ENCODE measurements at places on chromosomes 7 and 10. TPM values are rescaled to one million over a fixed set of nuclear protein-coding genes. Genes with fewer than 3 reads are reported as not detected.

GALNT11 gene
- total RNA-seq: 44.5 TPM

OR6B1 gene
- total RNA-seq: not detected

DNA sequence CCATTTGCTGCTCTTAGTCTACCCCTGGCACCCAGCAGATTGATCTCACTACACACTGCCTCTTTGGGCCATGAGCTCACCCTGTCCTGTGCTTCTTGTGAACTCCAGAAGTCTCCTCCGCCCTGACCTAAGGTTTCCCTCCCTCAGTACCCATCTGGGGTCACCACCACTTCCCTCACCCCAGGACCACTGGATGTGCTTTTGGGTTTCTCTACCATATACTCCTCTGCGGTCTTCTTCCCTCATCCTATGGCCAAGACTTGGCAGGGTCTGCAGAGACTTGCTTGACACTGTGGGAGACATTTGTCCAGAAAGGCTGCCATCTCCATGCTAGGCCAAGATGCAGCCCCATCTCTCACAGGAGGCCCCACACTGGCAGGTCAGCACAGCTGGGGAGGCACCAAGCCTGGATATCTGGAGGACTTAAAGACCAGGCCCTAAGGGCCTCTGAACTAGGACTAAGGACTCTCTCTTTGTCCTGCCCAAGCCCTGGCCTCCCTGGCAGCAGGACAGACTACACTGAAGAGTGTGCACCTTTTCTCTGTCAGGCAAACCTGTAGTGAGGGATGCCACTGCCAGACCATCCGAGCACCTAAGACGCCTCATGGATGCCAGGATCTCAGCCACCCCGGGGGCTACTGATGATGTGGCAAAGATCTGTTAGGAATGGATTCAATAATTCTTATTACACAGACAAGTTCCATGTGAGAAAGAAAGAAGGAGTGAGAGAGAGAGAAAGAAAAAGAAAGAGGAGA is 134.6 kb downstream of the ZNF467 start:
- no peak for DNase-seq

CCDC172 gene
- not detected for total RNA-seq

DNA sequence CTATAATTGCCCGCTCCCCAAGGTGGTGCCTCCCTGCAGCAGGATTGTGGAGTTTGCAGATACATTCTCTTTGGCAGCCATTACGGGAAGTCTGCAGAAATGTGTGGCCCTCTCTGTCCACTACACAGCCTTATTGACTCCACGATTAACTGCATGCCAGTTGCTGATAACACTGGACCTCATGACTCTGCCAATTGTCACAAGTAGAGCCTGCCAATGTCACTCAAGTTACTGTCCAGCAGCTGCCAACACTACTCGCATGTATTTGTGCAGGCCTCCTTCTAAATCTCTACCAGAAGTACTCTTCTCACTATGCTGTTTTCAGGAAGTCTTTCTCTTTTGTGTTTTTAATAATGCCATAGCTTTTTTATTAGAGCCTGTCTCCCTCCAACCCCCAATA is 128.8 kb downstream of the PPP1R3A start:
- no peak for DNase-seq

GRCh38 chr10:5927306-5927705 is 37.3 kb downstream of the FBH1 start:
- DNase-seq: no peak

- DNase-seq: no peak
These were observed 21.6 kb upstream of the LHFPL3 start for GRCh38 chr7:104306793-104307192.

GRCh38 chr7:143375298-143376034 is 5.7 kb upstream of the ZYX start:
- peak; percentile 35 for DNase-seq

DNA sequence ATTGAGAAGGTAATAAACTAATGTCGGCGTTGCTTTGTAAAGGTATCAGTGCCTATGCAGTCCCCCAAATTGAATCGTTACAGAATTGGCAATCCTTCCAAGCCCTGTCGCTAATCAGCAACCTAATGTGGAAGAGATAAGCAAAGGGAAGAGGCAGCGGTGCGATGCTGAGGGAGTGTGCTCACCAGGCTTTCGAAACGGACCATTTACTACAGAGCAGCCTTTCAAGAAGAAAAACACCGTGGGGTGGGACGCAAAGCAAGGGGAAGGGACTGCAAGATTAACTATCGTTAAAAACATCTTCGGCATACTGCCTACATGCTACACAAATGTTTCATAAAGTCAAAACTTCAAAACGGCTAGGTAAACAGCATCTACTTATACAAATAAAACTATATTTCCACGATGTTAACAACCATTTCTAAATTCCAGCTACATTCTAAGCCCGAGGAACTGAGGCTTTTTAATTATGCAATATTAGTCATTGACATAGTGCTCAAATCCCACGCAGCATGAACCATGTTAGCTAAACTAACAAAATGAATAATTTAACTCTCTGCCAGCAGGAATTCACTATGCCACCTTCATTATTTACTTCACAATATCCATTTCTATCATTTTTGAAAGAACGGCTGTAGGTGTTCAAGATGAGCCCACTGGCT is 85.2 kb downstream of the CHCHD3 start:
- no peak for DNase-seq

DNA sequence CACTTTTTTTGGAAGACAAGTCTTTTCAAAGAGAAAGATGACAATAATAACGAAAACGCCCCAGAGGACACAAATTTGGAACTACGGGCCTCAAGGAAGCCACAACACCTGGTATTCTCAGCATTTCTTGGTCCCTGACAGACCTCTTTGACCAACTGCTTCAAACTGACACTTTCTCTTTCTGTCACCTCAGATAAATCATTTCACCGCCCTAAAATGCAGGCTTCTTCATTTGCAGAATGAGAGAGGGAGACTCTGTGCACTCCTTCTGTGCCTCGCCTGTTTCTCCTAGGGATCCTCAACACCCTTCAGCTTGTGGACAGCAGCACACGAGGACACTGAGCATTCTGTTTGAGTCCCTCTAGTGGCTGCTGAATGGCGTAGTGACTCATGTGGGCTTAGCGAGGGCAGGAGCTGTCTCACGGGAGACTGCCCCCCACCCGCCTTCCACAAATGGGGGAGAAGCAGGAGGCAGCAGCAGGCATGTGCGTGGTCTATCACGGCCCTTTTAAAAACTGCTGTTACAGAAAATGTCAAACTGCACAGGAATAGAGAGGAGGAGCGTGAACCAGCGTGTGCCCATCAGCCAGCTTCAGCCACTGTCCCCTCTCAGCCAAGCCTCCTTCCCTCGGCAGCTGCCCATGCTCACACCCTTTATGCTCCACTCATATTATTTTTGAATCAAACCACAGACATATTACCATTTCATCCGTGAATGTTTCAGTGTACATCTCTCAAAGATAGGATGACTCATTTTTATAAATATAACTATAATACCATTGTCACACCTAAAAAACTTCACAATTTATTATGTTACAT is 41.4 kb downstream of the GSDME start:
- DNase-seq: no peak

KCNMA1 gene
- total RNA-seq: not detected

- no peak for DNase-seq
These were observed 1213.1 kb downstream of the DNAJB9 start for GRCh38 chr7:109782806-109783205.

DNA sequence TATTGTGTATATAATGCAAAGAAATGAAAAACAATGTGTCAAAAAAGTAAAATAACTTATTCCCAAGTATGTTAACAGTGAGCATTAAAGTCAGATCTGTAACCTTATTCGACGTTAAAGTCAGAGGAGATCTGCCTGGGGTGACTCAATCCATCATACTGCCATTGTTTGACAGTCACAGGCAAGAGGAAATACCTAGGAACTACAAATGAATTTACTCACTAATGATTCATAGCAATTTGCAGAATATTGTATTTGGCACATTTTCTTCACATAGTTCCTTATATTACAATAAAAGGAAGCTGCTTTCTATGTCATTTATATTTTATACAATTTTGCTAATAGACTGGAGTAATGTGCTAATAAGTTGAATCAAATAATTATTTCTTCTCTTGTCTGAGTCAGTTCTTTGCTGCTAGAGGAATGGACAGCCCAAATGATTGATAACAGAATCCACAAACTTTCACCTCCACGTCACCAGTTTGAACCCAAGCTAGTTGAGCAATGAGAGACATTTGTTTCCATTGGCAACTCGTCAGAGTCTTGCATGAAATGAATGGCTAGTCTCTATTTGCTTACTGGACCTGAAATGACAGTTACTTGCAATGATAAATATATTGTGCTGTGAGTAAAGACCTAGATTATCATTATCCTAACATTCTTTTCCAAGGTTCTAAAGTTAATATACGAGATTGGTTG is 48.5 kb upstream of the TMEM106B start:
- DNase-seq: no peak

OSBPL3 gene
- total RNA-seq: 13.8 TPM

DNA sequence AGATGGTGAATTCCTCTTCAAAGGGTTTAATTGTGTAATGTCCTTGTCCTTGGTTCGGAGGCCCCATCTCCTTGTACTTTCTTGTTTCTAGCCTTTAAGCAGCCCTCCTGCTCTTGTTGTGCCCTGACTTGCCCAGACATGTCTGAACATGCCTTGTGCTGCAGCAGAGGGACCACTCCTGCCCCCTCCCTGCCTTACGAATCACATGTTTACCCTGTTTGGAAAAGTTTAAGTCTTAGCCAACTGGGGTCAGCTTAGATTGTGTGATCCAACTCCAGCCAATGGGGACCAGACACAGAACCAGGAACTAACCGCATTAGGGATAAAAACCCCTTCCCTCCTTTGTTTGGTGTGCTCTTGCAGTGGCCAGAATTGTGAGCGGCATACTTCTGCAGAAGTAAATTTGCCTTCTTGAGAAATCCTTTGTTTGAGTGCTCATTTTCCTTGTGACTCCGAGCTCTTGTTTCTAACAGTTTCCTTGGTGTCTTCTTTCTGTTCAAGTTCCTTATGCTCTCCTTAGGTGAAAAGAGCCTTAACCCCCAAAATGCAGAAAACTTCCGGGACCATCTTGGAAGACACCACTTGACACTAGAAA is 29.4 kb downstream of the CLRN3 start:
- no peak for DNase-seq

RBM20 gene
- total RNA-seq: 1.3 TPM

- no peak for DNase-seq
These were observed 176.8 kb downstream of the KIAA1217 start for GRCh38 chr10:24385776-24386175.

- DNase-seq: no peak
These were observed 52.2 kb downstream of the STEAP1B start for GRCh38 chr7:22447762-22448161.

DNA sequence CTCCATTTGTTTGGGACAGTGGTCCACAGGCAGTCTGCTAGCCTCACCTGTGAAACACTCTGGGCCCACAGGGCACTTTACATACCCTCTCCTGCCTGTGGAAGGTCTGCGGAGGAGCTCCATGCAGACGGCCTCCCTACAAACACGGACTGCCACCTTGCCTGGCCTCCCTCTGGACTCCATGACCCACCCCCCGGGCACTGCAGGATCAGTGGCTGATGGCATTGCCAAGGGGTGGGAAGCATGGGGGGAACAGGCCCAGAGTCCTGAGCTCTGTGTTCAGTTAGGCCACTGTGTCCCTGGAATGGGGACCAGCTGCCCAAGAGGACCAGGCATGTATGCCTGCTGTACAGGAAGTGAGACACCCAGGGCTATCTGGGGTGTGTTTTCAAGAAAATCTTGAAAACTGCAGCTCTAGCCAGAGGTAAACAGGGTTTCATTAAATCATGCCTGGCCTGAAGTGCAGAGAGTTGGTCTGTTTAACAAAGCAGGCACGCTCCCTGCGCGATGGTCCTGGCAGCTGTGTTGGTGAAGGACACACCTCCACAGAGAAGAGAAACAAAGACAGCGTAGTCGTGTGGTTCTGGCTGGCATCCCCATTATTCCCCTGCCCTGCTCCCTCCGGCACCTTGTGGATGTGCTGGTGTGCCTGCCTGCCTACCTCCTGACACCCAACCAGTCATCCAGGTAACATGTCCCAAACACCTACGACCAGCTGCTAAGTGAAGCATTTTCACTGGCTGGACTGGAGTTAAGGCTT is 470.8 kb upstream of the ZMIZ1 start:
- DNase-seq: no peak

DNA sequence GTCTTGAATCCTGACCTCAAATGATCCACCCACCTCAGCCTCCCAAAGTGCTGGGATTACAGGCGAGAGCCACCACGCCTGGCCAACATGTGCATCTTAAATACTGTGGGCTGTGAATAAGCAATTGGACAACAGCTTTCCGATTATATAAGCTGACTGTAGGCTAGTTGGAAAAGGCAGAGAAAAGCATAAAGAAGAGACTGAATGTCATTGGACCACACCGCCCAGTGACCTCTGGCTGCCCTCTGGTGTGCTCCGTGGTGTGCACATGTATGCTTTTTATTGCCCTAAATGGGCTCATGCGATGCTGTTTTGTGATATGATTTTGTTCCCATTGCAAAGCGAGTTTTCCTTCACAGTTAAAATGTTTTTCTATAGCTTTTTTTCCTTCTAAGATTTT is 15.4 kb upstream of the CSGALNACT2 start:
- no peak for DNase-seq
